Tibial nerve (tissue), 4 donors: ENCODE measurements at places on chromosomes 4 and X. TPM values are rescaled to one million over a fixed set of nuclear protein-coding genes. Genes with fewer than 3 reads are reported as not detected.

GRCh38 chr4:65416891-65417290 lies 253.4 kb downstream of the EPHA5 start:
- no peak for DNase-seq

The HSFX4 gene
- total RNA-seq: not detected

GRCh38 chrX:108245462-108245861 lies 153.9 kb downstream of the ATG4A start:
- DNase-seq: no peak

The UGT8 gene
- 75.1 TPM for total RNA-seq

DNA sequence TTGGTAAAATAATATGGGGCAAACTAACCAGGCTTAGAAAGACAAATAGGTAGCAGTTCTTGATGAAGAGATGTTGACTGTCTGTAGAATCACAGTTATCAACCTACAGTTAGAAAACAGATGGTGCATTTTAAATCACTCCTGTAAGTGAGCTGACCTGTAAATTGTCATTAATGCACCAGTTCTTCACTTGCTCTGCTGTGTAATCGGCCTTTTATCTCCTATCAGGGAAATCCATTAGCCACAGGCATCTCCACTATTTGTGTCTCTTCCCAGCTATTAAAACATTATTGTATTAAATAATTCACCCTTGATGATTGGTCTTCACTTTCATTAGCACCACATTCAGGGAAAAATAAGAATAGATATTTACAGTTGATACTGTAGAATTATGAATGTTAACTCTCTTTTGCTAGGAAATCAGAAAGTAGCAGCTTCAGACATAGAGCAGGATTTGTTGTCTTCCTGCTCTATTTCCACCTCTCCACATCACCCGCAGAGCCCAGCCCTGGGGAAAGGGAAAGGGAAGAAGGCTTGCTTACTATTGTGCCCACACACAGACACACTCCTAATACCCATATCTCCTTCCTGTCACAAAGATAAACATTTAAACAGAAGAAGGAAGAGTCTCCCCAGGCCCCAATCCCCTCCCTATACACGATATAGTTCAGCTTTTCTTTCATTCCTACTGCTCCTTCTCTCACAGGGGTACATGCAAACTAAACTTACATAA lies 97.1 kb downstream of the REELD1 start:
- no peak for DNase-seq

GRCh38 chr4:26061248-26061986 lies 147.4 kb downstream of the SMIM20 start:
- no peak for DNase-seq

DNA sequence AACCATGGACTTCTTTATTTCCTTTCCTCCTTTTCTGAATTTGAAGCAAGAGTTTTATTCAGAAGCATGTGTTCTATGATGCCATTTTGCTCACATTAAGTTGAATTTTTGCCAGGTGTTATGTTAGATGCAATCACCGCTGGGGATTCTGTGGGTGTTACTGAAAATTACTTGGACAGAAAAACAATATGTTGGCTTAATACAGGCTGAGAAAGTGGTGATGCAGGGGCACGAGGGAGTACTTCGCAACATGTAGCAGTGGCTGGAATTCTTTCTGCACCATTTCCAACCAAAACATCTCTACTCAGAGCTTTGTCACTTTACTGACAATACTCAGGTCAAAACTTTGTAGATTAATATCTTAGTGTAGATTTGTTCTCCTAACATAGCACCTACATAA lies 109.2 kb upstream of the PCDH18 start:
- DNase-seq: no peak

- DNase-seq: no peak
Observed at GRCh38 chr4:85200106-85200505, 233.6 kb upstream of the WDFY3 start.

GRCh38 chr4:101049549-101050001 lies 297.8 kb downstream of the PPP3CA start:
- no peak for DNase-seq

The GUF1 gene
- 20.9 TPM for total RNA-seq
